Stimulated activated CD8-positive, alpha-beta memory T cell treated with anti-CD3 and anti-CD28 coated beads, Interleukin-2, amount 100 ng/mL, for 1 hour (primary cell): ENCODE measurements at places on chromosomes 7 and 10.
A peak's percentile ranks its signal among the peaks of the same experiment; 100 is the strongest.

- no peak for DNase-seq
Observed at GRCh38 chr10:43057231-43057711, 19.6 kb upstream of the RET start.

- DNase-seq: no peak
Observed at GRCh38 chr10:60951272-60951724, 7.3 kb upstream of the RHOBTB1 start.

GRCh38 chr10:101249171-101249581 is 19.9 kb upstream of the LBX1 start:
- DNase-seq: no peak

DNA sequence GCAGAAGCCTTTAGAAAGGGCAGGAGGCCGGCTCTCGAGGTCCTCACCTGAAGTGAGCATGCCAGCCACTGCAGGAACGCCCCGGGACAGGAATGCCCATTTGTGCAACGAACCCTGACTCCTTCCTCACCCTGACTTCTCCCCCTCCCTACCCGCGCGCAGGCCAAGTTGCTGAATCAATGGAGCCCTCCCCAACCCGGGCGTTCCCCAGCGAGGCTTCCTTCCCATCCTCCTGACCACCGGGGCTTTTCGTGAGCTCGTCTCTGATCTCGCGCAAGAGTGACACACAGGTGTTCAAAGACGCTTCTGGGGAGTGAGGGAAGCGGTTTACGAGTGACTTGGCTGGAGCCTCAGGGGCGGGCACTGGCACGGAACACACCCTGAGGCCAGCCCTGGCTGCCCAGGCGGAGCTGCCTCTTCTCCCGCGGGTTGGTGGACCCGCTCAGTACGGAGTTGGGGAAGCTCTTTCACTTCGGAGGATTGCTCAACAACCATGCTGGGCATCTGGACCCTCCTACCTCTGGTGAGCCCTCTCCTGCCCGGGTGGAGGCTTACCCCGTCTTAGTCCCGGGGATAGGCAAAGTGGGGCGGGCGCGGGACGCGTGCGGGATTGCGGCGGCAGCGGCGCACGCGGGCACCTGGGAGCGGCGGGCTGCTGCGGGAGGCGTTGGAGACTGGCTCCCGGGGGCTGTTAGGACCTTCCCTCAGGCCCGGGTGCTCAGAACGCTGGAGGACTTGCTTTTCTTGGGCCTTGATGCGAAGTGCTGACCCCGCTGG is at the start of gene FAS:
TSS of gene FAS (plus strand) at position 415 of the 777 bp plus-strand sequence. CDS start at position 494, 79 bp downstream.
- DNase-seq: peak; percentile 41

DNA sequence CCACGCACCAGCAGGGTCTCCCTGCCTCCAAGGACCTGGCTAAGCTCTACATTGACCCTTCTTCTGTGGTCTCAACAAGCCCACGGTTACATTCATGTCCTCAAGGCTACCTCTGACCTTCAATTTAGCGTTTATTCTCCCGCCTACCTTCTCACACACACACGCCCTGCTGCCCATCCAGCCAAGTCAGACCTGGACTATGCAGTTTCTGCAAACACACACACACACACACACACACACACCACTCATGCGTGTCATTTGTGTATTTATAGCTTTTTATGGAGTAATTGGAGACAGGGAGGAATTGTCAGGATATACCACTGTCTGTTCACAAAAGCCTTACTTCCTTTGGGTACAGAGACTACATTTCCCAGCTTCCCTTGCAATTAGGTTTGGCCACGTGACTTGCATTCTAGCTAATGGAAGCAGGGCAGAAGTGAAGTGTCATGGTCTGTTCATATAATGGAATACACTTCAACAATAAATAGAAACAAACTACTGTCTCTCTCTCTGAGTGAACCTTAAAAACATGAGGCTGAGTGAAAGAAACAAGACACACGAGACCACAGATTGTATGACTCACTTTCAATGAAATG is 53.8 kb upstream of the CPXM2 start:
- no peak for DNase-seq

- DNase-seq: no peak
Observed at GRCh38 chr7:68613405-68613804, 984.9 kb upstream of the AUTS2 start.

- no peak for DNase-seq
Observed at GRCh38 chr7:103240806-103241205, 56.4 kb upstream of the PMPCB start.

GRCh38 chr7:69561266-69561960 is 36.9 kb upstream of the AUTS2 start:
- DNase-seq: no peak

DNA sequence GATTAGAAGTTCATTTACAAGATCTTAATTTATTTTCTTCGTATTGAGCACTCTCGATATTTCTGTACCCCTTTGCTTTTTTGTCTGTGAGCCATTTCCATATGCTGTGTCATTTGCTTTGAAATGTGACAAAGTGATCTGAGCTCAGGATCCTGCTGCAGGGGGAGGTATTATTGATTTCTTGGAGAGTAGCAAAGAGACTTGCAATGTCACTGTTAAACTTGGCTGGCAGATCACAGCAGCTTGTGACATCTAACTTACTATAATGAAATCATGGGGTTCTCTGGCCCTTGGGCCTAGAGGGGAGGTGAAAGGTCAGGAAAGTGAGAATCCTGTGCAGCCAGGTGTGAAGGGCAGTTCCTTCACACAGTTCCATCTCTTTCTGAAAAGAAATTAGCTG is 923.4 kb downstream of the REEP3 start:
- no peak for DNase-seq

DNA sequence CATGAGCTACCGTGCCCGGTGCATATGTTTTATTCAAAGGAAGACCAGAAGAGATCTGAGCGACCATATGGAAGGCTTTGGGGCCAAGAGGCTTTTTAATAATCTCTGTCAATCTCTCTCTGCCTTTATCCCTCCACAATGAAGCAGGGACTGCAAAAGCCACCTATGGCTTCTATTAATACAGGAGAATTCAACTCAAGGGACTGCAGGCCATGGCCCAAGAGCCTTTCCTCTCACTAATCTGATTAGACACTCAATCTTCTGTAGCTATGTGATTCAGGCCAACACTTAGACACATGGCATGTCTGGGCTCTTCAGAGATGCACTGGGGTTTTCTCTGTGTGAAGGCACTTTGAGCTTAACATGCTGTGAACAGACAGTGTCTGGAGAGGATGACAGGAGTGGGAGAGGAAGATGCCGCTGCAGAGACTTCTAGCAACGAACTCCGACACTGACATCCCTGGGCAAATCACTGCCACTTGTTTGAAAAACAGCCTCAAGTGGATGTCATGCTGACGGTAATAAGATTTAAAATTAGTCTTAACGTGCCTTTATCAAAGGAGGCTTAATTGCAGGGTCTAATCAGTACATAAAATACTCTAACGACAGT is 114.4 kb upstream of the AOAH start:
- no peak for DNase-seq

DNA sequence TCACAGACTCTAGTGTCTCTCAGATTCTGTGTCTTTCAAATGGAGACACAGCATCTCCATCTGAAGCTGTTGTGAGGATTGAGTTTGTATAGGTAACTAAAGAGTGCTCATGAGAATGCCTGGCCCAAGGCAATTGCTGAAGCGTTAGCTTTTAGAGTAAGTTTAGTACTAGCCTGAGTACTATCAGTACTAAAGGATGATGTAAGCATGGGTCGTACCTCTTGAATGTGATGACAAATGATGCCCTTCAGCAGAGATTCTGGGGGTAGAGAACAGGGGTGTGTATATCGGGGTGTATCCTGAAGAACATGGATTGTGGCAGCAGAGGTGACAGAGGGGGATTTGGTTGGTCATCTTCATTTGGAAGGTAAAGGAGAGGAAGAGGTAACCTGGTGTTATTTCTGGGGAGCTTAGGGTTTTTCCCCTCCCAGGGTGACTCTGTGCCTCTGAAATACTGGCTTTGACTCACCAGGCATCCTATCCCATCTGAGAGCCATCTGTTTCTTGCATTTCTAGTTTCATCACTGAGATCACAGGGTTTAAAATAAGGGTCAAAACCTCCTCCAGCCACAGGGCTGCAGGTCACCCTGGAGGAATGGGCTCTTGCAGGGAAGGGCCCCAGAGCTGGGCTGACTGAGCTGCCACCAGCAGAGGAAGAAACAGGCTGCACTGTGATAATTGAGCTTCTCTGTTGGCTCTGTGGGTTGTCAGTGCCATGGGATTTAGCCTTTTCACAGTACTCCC is 756.0 kb downstream of the KCNMA1 start:
- DNase-seq: no peak

DNA sequence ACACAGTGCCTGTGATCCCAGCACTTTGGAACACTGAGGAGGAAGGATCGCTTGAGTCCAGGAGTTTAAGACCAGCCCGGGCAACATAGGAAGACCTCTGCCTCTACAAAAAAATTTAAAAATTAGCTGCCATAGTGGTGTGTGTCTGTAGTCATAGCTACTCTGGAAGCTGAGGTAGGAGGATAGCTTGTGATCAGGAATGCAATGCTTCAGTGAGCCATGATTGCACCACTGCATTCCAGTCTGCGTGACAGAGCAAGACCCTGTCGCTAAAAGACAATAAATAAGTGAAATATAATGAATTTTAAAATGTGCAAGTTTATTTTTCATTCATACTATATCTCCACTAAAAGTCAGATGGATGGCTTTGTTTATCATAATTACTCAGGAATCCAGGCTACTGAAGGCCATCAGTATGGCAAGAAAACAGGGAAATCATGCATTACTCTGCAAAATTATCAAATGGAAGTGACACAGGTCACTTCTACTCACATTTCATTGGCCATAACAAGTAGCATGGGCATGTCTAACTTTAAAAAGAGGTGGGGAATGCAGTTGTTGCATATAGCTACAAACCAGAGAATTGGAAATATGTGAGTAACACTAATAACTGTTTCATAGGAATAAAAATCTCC is 32.9 kb upstream of the FAM3C start:
- DNase-seq: no peak

DNA sequence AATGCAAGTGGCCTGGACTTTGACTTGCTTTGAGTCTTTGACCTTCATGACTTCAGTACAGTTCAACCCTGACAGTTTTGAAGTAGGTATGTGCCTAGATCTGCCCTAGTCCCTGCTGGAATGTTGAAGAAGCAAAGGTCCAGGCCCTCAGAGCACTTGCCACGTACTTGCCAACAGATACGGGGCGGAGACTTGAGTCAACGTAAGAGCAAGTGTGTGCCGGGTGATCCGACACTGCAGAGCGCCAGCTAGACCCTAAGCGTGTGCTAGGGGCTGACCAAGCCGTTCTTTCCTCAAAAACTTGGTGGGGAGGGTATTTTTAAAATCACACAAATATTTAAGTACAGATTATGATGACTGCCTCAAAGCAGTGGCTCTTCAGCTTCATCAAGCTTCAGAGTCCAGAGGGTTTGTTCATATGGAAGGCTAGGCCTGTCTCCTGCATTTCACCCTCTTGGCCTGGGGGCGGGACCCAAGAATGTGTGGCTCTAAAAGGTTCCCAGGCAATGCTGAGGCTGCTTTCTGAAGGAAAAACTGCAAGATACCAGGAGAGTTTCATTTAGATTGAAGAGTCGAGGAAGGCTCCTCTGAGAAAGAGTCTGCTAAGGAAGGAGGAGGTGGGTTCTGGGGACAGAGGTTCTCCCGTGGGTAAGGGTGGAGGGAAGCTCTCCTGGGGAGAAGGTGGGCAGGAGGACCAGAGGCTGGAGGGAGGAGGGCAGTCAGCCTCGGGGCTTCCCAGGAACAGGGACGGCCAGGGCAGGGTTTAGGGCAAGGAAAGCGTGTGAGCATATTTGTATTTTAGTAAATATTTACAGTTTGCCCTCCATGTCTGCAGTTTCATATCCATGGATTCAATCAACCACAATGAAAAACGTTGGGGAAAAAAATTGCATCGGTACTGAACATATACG is 160.3 kb downstream of the EGFR start:
- no peak for DNase-seq

- DNase-seq: no peak
Observed at GRCh38 chr10:44435196-44435595, 50.3 kb upstream of the CXCL12 start.

DNA sequence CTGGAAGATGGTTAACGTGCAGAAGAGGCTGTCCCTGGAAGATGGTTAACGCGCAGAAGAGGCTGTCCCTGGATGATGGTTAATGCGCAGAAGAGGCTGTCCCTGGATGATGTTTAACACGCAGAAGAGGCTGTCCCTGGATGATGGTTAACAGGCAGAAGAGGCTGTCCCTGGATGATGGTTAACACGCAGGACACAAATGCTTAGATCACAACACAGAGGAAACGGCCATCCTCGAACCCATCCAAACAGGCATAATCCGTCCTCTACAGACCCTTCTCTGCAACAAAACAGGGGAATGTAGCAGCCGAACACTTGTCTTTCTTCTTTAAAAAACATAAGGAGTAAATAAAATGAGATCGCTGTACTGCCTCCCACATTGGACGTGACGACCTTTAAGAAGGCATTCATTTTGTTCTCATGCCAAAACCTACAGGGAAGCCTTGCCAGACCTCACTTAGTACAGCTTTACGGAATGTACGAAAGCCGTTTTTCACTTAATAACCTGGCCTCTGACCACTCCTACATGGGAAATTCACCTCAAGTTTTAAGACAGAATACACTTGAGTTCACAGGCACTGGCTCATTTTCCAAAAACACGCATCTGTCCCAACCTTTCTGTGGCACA is 245.2 kb downstream of the ZMYND11 start:
- DNase-seq: no peak

DNA sequence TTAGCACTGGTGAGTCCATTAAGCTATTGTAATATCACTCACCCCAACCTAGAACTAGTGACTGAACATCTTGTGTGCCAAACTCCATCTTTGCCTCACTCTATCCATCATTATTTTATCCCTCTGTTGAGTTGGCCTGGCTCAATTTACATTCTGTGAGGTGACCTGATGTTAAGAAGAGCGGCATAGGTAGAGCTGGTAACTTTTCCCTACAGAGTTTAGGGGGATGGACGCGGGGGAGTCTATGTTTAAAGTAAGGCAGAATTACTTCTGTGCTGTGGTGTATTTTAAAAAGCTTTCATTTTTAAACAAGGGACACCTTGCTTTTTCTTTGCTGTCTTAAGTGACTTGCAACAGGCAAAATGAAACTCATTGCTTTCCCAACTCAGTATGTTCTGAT is 186.3 kb downstream of the CREB5 start:
- DNase-seq: no peak

DNA sequence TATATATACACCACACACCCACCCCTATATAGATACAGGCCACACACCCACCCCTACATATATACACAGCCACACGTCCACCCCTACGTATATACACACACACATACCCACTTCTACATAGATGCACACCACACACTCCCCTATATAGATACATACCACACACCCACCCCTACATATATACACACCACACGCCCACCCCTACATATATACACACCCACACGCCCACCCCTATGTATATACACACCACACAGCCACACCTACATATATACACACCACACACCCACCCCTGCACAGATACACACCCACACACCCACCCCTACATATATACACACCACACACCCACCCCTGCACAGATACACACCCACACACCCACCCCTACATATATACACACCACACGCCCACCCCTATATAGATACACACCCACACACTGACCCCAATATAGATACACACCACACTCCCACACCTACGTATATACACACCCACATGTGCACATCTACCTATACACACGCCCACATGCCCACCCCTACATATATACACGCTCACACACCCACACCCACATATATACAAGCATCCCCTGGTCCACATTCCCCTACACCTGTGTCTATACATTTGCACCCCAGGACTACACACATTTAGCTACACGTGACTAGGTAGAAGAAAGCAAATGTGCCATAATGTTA is 52.1 kb upstream of the UBE3C start:
- DNase-seq: no peak
